SK-N-SH treated with all-trans-retinoic acid at 6 μM for 48 hours (cell line): ENCODE measurements at places on chromosomes 6 and 20.
A peak's percentile ranks its signal among the peaks of the same experiment; 100 is the strongest.

DNA sequence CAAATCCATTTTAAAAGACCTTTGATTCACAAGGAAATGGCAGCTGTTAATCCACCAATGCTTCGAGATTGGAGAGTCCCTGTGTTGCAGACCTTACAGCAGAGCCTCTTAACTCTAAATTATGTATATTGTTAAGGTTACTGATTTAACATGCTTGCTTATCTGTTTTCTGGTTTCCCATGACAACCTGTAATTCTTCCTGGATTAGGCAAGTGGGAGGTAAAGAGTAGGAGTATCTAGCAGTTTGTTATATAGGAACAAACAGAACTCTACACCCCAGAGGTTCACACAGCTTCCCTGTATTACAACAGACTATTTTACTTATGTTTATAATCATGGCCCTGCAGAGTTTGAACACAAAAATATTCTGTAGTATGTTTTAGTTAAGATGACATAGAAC lies 39.5 kb downstream of the NKX2-4 start:
- ATAC-seq: no peak

DNA sequence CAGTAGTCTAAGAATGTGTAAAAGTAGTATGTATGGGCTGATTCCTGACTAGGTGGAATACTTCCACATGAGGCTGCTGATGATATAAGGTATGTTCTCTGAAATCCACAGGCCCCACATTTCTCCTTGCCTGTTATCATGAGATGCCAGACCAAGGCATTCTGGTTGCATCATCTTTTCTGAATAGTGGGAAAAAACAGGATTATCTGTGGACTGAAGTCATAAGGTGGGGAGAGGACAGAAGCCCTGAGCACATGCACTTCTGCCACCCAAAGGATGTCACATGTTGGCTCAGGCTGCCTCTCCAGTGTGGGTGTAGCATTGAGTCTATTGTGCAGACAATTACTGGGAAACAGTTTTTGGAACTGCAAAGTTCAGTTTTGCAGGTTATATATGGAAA lies 184.5 kb upstream of the RAB32 start:
- no peak for ATAC-seq

DNA sequence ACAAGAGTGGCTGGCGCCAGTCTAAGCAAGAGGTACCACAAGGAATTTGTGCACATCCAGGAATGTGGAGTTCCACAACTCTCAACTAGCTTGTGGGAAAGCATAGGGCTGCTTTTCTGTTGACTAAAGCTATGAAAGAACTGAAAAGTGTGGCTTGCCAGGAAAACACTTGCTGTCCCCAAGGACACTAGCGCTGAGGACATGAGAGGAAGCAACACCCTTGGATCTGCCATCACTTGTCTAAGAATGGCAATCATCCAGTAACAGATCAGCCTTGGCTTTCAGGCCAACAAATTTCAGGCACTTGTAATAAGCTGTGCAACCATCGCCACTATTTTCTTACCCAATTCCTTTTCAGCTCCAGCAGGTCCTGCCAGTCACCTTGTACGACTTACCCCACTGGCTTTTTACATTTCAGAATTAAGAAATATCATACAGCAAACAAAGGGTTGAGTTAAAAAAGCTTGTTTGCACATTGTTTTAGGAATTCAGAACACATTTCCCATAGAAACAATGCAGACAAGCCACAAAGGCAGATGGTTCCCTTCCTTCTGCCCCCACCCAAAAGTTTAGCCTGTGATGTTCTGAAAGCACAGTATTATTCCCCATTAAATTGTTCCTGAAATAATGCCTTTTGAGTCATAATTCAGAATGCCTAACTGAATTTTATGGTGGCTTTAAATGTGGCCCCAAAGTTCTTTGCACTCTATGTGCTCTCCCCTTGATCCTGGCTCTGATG lies 57.9 kb upstream of the SSTR4 start:
- ATAC-seq: no peak

DNA sequence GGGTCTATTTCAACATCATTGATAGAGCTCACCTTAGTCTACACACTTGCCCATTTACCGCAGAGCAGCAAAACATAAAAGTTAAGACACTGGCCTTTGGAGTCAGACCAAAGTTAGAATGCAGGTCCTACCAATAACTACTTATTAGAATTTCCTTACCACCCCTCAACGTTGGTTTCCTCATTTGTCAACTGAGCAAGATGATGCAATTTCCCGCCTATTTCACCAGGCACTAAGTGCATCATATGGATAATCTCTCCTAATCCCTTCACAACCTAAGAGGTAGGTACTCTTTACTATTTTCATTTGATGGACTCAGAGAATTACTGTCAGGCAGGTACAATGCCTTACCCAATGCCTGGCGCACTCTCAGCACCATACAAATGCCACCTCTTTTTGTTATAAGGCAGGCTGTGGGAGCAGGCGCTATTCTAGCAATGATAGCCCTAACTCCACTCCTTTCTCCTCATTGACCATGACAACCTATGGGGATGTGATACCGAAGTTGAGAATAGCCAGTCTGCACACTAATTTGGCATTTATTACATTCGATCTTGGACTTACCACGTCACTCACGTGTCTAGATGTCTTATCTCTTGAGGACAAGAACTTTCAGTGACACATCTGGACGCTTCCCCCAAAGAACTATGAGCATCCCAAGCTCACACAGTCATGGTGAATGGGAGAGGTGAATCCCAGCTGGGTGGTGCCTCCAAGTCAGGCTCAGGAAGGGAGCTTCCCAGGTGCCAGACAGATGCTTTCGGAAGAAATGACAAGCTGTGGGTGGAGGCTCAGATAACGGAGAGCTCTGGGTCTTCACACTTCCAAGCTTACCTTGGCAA lies 128.1 kb upstream of the STMND1 start:
- ATAC-seq: no peak

DNA sequence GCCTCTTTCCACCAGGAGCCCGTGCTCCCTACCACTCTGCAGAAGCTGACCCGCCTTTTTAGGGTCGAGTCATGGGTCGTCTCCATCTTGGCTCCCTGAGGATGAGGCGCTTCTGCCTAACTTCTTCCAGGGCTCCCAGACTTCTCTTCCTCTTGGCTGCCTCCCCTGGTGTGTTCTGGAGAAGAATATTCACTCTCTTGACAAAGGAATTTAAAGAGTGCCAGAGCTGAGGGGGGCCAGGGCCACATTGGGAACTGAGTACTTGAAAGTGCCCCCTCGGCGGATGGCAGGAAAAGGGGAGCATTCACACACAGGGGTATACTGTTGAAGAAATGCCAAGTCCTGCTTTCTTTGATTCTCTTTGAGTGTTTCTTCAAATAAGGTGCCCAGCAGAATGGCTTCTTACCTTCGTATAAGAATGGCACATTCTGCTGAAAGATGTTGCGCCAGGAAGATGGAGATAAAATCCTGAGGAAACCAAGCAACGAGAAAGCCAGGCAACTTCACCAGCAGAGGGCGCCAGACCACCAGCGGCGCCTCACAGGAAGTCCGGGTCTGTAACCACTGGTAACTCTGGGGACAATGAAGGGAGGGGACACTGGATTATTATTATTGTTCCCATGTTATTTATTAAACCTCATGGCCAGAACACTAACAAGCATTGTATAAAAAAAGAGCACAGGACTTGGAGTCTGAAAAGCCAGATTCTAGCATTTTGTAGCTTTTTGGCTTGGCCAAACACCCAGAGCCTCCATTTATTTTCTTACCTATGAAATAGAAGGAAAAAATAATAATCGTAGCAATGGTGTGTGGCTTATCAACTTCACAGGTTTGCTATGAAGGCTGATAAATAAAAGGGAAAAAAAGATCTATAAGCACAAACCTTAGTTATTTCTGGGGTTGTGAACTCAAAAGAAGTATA lies 176.7 kb downstream of the HACE1 start:
- peak; percentile 56; the same call in 1 of the 3 replicates for ATAC-seq
